ENCODE measurements at places on chromosomes 11 and 22.

GRCh38 chr22:41821471-41822316 is 11.2 kb upstream of the SREBF2 start:
- no peak for DNase-seq

GRCh38 chr22:30821863-30822215 is 127.2 kb downstream of the OSBP2 start:
- no peak for DNase-seq

DNA sequence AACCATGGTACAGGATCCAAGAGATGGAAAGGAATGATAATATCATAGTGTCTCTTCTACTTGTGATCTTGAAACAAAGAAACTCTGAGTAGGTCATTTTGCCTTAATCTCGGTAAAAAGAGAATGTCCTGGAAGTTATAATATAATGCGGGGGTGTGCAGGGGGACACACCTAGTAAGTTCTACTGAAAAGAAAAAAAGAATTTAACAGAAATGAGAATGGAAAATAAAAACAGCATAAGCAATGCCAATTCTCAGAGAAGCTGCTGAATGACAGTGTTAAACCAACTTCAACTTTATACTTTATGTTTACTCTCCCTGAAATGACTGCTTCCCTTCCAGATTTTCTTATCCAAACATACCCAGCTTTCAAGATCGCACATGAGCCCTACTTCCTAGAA is 2.0 kb downstream of the HPS5 start:
- DNase-seq, result no peak

DNA sequence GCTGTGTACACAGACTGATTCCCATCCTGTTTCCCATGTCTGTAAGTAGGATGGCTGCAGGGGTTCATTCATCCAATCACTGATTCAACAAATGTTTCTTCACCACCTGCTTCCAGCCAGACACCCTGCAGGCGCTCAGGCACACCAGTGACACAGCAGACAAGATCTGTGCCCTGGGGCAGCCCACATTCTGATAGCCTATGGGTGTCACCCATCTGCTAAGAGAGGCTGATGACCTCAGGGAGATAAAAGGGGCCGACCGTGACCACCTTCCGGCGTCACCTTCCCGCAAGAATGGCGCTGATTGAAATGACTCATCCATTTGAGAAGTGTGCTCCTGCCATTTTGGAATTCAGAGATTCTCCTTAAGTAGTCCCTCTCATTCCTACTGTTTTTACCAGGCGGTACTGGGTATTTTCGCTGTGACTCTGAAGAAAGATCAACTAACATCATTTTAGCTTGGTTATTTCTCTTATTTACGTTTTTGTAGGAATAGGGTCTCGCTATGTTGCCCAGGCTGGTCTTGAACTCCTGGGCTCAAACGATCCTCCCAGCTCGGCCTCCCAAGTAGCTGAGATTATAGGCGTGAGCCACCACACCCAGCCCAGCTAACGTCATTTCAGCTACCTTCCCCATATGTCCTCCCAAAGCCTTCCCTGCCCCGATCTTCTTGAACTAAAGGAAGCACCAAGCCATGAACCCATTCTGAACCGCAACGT is 73.2 kb upstream of the BID start:
- DNase-seq, result no peak

DNA sequence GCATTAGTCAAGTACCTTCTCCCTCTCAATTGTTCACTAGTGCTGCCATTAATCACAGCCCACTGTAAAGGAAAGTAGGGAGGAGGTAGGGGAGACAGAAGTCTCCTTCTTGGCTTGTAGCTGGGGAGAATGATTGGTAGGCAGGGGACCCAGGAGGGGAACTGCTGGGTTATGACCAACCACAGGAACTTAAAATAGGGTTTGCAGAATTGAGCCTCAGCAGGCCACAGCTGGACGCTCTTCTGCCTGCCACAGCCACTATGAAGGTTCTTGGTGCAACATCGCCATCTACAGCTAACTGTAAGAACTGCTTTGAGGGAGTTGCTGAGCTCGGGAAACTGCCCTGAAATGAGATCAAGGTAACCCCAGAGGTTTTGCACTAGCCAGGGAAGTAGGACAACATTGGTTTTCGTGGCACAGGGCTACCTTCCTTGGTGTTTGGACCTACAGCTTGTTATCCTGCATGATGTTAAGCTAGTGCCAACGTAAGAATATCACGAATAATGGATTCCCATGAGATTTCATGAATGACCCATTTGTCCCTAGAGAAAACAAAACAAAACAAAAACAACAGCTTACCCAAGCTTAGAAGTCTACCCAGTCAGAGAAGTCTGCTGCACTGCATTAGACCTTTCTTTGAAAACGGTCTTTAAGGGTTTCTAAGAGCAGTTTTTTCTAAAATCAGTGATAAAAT is 787.1 kb upstream of the API5 start:
- no peak for DNase-seq

DNA sequence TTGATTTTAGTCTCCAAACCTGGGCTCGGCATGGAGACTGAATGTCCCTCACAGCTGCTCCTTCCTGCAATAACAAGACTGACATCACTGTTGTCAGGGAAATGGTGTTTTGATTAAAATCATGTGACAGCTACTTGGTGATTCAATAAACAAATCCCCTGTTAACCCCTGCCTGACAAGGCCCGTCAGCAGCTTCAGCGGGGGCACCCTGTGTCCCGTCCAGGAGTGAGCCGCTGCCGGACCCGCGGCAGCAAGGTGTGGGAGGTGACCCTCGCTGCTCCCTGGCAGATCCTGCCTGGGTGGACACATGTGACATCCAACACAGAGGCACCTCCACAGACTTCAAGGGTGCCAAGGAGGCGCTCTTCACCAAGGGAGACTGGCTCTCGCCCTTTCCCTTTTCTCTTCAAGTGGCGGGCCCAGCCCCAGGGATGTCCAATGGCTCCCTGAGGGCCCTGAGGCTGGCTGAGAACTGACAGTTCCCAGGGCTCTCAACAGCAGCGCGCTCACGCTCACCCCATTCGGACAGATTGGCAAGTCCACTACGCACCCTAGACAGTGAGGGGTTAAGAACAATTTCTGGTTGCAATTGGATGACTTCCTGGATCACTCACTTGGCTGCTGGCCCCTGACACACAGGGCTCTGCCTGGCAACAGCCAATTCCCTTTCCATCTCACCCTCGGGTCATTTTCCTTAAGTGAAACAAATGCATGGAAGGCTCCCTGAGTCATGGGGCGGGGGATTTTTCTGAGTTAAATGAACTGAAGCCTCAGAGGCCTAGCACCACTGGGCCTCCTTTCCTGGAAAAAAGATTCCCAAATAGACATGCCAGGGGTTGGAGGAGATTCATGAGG is 30.7 kb downstream of the PPP2R1B start:
- peak; percentile 35 for DNase-seq

DNA sequence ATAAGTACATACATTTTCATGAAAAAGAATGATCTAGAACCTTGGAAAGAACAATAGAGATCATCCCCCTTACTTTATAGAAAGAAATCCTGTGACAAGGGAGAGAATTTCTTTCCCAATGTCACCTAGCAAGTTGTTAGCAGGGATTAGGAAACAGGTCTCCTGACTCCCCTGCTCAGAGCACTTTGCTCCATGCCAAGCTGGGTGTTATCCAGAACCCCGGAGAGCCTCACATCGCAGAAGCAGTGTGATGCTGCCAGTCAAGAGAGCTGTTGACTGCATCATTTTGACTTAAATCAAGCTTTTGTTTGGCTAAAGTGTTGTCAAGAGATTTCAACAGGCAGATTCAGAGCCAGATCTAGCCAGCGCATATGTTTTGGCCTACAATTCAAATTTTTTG is 3.6 kb upstream of the RRAS2 start:
- no peak for DNase-seq

DNA sequence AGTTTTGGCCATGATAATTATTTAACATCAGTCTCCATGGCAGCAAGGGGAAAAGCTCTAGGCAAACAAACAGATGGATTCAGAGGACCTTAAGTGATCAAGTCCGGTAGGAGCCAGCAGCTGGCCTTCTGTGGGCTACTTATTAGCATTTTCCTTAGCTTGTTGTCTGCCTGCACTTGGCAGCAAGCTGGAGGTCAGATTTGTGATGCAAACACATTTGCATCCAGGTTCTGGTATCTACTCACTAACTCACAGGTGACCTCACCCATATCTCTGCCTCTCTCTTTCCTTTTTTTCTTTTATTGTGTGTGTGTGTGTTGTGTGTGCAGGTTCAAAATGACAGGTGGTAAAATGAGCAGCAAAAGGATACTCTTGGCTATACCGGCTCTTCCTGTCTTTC is 32.3 kb downstream of the ARHGAP42 start:
- no peak for DNase-seq

DNA sequence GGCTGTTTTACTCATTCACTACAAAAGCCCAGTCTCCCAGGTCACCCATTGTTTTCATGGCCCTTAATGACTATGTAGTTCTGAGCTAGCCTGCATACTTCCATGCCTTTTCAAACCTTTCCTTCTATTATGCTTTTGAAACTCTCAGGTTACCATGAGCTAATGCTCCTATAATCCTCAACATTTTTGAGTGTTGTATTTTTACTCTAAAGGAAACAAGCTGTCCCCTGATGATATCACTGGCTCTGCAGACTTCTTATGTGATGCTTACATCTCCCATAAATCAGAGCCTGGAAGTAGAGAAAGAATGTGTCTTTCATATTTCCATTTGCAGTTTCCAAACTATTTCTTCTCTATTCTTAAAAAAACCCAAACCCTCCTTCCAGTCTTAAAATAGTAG is 159.0 kb upstream of the RAG2 start:
- no peak for DNase-seq

DNA sequence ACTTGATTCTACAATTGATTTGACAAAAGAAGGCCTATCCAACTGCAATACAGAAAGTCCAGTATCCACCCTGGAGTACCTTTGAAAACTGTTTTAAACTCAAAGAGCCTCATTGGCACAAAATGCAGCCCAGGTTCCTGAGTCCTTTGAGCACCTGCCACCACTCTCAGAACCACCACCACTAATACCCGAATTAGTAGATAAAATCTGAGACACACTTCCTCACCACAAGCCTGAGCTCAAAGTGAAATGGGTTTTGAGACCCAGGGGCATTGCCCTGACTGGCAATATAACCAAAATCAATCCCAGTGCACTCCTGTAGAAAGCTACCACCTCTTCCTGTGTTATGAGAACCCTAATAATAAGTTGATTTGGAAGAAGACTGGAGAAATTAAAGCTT is 215.7 kb downstream of the CSNK2A3 start:
- DNase-seq, result no peak

- DNase-seq, result no peak
These were observed 27.7 kb upstream of the PPP6R3 start for GRCh38 chr11:68432874-68433273.

DNA sequence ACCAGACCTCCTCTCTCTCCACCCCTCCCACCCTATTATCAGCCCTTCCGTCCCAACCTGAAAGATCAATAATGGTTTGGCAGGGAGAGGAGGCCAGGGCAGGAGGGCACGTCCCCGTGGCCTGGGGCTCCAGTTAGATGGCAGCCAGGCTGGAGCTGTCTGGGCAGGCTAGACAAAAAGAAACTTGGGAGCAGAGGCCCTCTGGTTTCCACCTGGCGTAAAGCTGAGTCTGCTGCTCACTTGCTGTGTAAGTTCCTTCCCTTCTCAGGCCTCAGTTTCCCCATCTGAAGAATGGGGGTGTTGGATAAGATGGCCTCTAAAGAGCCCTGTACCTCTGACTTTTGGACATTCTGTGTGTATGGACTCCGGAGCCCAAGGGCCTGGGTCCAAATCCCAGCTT is 3.8 kb upstream of the RHOD start:
- DNase-seq, result no peak

DNA sequence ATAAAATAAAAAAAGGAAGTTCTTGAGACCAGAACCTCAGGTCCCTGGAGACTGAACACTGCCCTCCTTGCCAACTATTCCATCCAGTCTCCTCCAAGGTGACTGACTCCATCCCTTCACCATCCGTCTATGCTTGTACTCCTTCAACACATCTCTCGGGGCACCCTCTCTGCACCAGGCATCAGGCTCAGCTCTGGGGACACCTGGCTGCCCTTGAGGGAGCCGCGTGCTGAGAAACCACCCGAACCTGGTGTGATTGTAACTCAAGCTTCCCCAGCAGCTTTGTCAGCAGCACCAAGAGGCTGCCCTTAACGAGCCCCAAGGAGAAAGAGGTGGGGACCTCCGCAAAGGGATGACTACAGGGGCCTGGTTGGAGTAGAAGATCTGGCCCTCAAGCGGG is 1.7 kb downstream of the PTPN5 start:
- DNase-seq, result no peak

DNA sequence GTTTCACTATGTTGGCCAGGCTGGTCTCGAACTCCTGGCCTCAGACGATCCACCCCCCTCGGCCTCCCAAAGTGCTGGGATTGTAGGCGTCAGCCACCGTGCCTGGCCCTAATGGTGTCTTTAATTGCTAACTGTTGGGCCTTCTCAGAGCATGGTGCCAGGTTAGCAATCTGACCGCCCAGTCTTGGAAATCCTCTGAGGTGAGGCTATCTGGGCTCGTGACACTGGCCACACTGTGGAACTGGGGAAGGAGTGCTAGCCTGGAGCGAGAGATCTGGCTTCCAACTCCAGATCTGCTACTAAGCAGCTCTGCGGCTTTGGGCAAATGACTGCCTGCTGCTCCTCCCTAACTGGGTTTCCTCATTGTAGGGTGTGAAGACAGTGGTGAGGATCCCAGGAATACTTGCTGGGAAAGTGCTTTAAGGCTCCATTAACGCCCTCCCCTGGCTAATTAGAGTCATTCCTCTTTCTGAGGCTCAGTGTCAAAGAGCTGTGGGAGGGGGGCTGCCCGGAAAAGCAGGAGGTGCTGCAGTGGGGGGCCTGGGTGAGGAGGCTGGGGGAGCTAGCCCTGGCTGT is 35.4 kb downstream of the CHRDL2 start:
- no peak for DNase-seq

GRCh38 chr11:107848345-107848744 is 10.2 kb downstream of the SLC35F2 start:
- DNase-seq, result no peak

DNA sequence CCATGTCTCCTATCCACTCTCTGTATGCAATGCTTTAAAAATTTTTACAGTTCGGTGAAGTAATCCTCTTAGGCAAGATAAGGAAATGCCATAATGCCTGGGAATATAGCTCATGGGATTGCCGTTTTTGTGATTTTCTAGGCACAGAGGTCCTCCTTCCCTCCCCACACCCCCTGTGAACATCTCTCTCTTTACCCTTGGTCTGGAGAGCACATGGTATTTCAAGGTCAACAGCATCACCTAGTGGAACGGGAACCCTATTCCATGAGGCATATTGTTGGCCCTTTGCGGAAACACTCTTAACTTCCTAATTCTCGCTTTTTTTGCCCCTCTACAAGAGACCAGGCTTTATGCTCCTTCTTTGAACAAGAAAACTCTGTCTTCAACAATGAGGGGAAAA is 8.8 kb downstream of the NXPE4 start:
- DNase-seq, result no peak

- DNase-seq, result no peak
These were observed 221.4 kb downstream of the BLID start for GRCh38 chr11:121894581-121894980.

DNA sequence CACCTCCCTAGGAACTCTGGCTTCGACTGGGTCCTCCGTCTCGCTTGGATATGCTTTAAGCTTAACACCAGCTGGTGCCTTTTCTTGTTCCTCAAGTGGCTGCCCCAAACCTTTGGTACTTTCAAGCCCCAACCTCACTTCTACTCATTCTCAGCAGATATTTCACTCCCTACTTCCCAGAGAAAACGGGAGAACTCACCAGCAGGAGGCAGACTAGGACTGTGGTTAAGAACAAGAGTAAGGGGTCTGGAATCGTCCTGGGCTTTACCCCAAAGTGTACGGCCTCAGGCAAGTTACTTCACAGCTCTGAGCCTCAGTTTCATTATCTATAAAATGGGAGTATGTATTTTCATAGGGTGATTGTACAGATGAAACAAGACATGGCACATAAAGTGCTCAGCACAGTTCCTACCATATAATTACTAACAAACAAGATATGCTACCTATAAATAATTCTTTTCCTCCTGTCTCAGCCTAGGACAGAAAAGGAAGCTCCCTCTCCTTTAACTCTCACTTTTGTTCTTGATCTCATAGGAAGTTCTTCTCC is 37.8 kb downstream of the PAMR1 start:
- DNase-seq, result no peak
